ENCODE measurements at places on chromosomes 5 and 9.

DNA sequence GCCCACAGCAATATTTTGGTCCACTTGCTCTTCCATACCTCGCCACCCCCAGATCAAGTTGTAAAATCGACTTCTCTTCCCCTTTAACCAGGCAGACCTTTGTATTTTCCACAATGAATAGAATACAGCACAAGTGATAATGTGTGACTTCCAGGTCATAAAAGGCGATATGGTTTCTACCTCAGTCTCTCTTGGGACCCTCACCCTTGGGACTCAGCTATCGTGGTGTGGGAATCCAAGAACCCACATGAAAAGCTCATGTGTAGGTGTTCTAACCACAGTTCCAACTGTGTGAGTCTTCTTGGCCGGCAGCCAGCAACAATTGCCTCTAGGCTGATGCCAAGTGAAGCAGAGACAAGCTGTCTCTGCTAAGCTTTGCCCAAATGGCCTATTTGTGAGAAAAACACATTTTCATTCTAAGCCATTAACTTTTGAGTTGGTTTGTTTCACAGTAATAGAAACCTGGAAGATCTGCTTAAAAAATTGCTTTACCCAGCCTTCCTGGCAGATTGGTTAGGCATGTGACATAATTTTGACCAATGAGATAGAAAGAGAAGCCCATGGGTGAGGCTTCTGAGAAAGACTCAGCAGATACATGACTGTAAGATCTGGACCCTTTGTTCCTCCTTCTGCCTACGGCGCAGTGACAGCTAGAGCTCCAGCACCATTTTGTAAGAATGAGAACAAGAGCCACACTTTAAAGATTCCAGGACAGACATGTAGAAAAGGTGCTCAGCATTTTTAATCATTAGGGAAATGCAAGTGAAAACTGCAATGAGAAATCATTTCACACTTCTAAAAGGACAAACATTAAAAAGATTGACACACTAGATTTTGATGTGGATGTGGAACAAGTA, 18.3 kb upstream of the MLLT3 start:
- no peak for DNase-seq

GRCh38 chr5:93512799-93513198, 68.2 kb downstream of the NR2F1-AS1 start:
- no peak for DNase-seq

- DNase-seq: no peak
These were observed 138.8 kb upstream of the POC5 start for GRCh38 chr5:75856056-75856455.

DNA sequence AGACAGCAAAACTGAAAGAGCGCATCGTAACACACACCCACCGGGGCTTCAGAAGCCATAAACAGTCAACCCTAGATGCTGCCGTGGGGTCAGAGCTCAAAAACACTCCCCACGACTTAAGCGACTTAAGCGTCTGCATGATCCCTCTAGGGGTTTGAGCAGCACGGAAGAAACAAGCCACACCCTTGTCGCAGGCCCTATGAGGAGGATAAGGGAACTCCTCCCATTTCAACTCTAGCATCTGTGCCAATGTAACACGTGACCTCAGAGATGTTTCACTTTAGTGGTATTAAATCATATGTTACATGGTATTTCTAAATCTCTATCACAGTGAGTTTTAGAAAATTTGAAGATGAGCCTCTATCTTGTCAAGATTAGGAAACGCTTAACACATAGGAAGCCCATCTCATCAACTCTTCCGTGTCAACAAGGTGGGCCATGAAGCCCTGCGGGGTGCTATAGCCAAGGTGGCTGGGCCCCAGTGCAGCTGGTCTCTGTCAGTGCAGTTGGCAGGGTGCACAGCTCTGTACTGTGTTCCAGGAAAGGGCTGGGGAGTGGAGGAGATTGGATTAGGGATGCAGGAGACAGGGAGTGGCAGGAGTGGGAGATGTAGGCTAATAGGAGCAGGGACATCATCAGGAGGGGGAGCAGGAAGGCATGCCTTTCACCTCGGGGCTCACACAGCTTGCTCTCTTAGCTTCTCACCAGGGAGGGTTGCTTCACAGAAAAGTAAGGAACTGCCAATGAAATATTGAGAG, 33.1 kb downstream of the ZCCHC9 start:
- DNase-seq: no peak

DNA sequence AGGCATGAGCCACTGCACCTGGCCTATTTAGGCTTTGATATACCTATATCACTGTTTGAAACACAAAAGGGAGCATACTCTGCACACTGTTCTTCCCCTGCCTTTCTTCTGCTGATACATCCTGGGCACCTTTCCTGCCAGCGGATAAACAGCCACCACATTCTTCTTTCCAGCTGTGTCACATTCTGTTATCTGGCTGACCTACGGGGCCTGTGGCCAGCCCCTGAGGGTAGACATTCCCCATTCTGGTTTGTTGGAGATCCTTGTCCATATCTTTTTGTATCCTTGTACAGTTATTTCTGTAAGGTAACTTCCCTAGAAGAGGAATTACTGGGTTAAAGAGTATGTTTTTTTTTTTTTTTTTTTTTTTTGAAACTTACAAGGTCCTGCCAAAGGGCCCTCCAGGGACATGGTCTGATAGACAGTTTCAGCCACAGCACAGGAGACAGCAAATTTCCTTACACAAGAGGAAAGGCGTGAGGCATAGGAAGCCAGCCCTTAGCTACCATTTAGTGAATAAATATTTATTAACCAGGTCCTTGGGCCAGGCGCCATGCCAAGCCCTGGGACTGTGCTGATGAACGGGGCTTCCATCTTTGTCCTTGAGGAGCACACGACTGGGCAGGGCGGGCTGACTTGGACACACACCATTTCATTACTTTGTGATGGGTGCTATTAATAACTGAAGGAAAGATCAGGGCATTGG, 57.8 kb downstream of the ERGIC1 start:
- DNase-seq: no peak
